ENCODE measurements at places on chromosomes 4 and X.

- DNase-seq = peak; percentile 68
Measured at GRCh38 chr4:88138561-88138960, 19.9 kb downstream of the ABCG2 start.

DNA sequence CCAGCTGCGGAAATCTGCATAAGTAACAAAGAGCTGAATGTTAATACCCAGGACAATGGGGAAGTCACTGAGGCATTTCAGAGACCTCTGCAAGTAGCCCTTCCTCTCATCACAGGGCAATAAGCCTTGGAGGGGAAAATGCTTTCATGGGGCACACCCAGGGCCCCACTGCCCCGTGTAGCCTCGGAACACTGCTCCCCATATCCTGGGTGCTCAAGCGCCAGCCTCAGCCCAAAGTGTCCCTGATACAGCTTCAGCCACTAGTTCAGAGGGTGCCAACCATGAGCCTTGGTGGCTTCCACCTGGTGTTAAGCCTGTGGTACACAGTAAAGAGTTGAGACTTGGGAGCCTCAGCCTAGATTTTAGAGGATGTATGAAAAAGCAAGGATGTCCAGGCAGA, 402.8 kb upstream of the CXorf51A start:
- no peak for DNase-seq

DNA sequence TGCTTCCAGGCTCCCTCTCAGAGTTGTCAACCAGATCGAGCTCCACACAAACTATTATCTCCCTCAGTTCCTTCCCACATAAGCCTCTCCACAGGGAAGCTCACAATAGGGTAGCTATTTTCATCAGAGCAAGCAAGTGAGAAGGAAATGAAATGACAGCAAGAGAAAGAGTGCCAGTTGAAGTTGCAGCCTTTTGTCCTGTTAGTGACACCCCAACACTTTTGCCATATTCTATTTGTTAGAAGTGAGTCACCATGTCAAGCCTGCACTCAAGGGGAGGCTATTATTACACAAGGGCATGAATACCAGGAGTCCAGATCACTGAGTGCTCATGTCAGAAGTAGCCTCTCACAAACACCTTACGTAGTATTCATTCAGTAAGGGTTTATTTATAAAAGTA, 266.3 kb upstream of the NOCT start:
- peak; percentile 39 for DNase-seq

GRCh38 chr4:168843635-168844034, 166.4 kb downstream of the CBR4 start:
- DNase-seq = no peak

- no peak for DNase-seq
Measured at GRCh38 chrX:143401160-143401559, 116.1 kb downstream of the SPANXN3 start.

GRCh38 chr4:10099499-10100325, 16.9 kb downstream of the WDR1 start:
- DNase-seq = no peak

GRCh38 chrX:135931644-135932487, 38.4 kb downstream of the SAGE1 start:
- DNase-seq = peak; percentile 11

Data from fibroblast of skin of right quadriceps (primary cell).